ENCODE measurements at places on chromosomes 7 and 10. TPM values are rescaled to one million over a fixed set of nuclear protein-coding genes. Genes with fewer than 3 reads are reported as not detected.

- H3K4me1 ChIP-seq = peaks cover 6% of the 10 kb centered on the region
- no peak overlapping the region for H3K27ac ChIP-seq
- H3K36me3 ChIP-seq = peaks cover 45% of the 10 kb centered on the region
- DNase-seq = no peak
- peaks cover 2% of the 10 kb centered on the region for H3K27me3 ChIP-seq
- no peak overlapping the region for H3K4me3 ChIP-seq
Measured at GRCh38 chr7:152180048-152180447, 154.6 kb downstream of the GALNT11 start.

- no peak for DNase-seq
- no peak overlapping the region for H3K4me3 ChIP-seq
- no peak overlapping the region for H3K27ac ChIP-seq
- H3K36me3 ChIP-seq = no peaks in the 10 kb centered on the region
- H3K27me3 ChIP-seq = peaks cover 2% of the 10 kb centered on the region
- peaks cover 2% of the 10 kb centered on the region for H3K4me1 ChIP-seq
Measured at GRCh38 chr7:87512906-87513305, 37.4 kb upstream of the ABCB4 start.

DNA sequence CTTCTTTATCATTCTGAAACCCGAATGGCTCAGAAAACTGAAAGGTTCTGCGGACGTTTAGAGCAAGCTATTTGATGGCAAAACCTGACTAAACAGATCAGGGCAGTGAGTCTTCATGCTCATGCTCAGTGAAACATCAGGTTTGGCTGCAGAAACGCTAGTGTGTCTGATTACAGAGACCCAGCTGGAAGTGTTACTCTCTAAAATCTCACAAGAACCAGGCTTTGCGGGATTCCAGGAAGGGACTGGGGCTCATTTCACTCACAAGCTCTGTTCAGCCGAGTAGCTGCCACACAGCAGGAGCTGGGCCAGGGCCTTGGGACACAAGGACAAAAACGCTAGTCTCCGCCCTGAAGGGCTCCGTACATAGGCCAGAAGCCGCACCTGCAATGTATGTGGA lies 2.9 kb downstream of the PITRM1 start:
- peaks cover 2% of the 10 kb centered on the region for H3K4me1 ChIP-seq
- peaks cover 32% of the 10 kb centered on the region for H3K36me3 ChIP-seq
- no peak overlapping the region for H3K27ac ChIP-seq
- DNase-seq = no peak
- peaks cover 5% of the 10 kb centered on the region for H3K27me3 ChIP-seq

DNA sequence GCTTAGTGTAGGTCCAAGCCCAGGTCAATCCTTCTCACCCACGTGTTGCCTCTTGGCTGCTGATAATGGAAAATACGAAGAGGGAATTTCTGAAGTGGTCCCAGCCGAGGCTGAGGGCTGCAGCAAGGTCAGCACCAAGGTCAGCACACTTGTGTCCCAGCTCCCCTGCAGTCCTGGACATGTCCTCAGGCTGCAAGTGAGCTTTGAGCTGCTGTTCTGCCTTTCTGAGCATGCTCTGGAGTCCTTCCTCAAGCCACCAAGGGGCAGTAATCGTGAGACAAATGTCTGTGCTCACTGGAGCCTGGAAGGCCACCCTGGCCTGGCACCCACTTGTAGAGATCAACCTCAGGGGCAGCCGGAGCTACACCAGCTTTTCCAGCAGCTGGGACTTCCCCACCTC lies 28.3 kb downstream of the DRGX start:
- no peaks in the 10 kb centered on the region for H3K4me1 ChIP-seq
- H3K36me3 ChIP-seq = no peaks in the 10 kb centered on the region
- H3K27me3 ChIP-seq = peaks cover 2% of the 10 kb centered on the region
- H3K27ac ChIP-seq = no peak overlapping the region

DNA sequence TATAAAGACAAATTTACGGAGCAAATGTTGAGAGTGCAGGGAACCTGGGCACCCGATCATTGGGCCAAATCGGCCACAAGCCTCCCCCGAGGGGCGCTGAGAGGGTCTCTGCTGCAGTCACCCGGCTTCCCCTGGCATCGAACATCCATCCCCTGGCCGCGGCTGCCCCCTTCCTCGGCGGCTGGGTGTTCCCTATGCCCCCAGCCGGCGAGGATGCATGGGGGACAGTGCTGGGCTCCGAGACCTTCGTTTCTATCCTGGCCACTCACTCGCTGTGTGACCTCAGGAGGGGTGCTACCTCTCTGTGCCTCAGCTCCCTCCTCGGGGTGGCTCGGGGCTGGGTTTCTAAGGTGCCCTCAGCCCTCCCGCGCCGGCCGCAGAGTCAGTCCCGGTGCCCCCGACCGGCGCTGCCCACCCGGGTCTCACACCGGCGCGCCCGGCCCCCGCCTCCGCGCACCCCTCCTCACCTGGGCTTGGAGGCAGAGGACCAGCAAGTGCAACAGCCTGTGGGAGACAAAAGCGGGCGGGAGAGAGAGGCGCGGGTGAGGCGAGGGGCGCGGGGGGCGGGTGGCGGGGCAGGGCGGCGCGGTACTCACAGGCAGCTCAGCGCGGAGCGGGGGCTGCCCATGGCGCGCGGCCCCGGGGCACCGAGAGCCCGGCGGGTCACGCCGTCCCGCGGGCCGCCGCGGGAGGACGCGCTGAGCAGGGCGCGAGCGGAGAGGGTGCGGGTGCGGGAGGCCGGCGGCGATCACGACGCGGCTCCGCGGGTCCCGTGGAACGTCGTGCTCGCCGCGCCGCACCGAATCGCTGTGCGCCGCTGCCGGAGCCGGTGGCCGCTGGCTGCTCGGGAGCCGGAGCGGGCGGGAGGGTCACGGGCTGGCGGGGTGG lies at the start of gene FGF8:
Gene FGF8, minus strand, starts transcription at position 842 of the 888 bp plus-strand sequence. Its CDS starts 214 bp downstream, at position 628.
- H3K4me3 ChIP-seq = peak within 1 kb of the TSS; percentile 87
- peaks cover 24% of the 10 kb centered on the region for H3K4me1 ChIP-seq
- peaks cover 14% of the 10 kb centered on the region for H3K27me3 ChIP-seq
- DNase-seq = no peak
- H3K36me3 ChIP-seq = no peaks in the 10 kb centered on the region

GRCh38 chr10:95865814-95866466 lies 41.8 kb upstream of the CC2D2B start:
- H3K36me3 ChIP-seq = peaks cover 18% of the 10 kb centered on the region
- peaks cover 3% of the 10 kb centered on the region for H3K27me3 ChIP-seq
- H3K4me3 ChIP-seq = no peak overlapping the region

- no peak overlapping the region for H3K27ac ChIP-seq
- peaks cover 2% of the 10 kb centered on the region for H3K4me1 ChIP-seq
- no peak overlapping the region for H3K4me3 ChIP-seq
- H3K36me3 ChIP-seq = peaks cover 4% of the 10 kb centered on the region
Measured at GRCh38 chr10:68628576-68629127, 68.5 kb downstream of the TET1 start.

- no peak overlapping the region for H3K4me3 ChIP-seq
- H3K4me1 ChIP-seq = peaks cover 3% of the 10 kb centered on the region
- no peak for DNase-seq
- H3K27ac ChIP-seq = no peak overlapping the region
- peaks cover 19% of the 10 kb centered on the region for H3K36me3 ChIP-seq
Measured at GRCh38 chr7:37028909-37029440, 304.7 kb upstream of the AOAH start.

Gene SEMA3C
- total RNA-seq = 0.26 TPM

Gene IL15RA
- total RNA-seq = 0.97 TPM

Gene UCMA
- total RNA-seq = not detected

Gene PON1
- 1.5 TPM for total RNA-seq

Gene CYP17A1
- not detected for total RNA-seq

Gene MAP3K8
- total RNA-seq = 6.2 TPM

Gene ARL5B
- 22.9 TPM for total RNA-seq

Gene PPP2R2D
- total RNA-seq = 36.9 TPM

Measured in endothelial cell (in vitro differentiated cells).